Caki2 (cell line): ENCODE measurements at places on chromosomes 4 and X. TPM values are rescaled to one million over a fixed set of nuclear protein-coding genes. Genes with fewer than 3 reads are reported as not detected.
A peak's percentile ranks its signal among the peaks of the same experiment; 100 is the strongest.

The ADH1C gene
- total RNA-seq, result not detected in 2 replicates

The RAB9B gene
- total RNA-seq, result 2.7 TPM in 1 of 2 replicates, not detected in the other

The RHOXF1 gene
- not detected in 2 replicates for total RNA-seq

The KDR gene
- not detected in 2 replicates for total RNA-seq

The RNF175 gene
- total RNA-seq, result not detected in 2 replicates

The MSX1 gene
- 2.6 and 9.0 TPM in 2 replicates for total RNA-seq

DNA sequence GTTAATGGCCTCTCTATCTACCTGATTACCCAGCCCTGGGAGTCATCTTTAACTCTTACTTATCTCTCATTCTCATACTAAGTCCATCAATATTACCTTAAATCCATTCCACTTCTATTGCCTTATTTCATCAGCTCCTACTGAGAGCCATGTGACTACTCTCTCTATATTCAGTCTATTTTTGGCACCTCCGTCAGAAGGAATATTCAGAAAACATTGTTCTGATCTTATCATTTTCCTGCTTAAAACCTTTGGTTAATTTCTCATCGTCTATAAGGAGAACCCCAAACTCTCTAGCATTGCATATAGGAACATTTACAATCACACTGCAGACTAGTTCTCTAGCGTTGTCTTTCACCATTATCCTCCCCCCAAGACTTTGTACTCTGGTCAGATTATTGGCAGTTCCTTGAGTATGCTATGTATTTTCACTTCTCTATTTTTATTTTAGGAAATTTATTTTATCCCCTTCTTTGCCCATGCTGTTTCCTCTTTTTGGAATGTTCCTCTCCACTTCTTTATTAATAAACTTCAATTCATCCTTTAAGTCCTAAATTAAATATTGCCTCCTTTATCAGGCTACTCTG, 13.7 kb upstream of the AMMECR1 start:
- no peak for DNase-seq

- DNase-seq, result no peak
Measured at GRCh38 chr4:7052313-7052712, 9.1 kb downstream of the TADA2B start.

GRCh38 chr4:162586266-162586665, 422.5 kb upstream of the FSTL5 start:
- DNase-seq, result no peak

GRCh38 chr4:10123227-10124101, 6.9 kb upstream of the WDR1 start:
- DNase-seq, result no peak

DNA sequence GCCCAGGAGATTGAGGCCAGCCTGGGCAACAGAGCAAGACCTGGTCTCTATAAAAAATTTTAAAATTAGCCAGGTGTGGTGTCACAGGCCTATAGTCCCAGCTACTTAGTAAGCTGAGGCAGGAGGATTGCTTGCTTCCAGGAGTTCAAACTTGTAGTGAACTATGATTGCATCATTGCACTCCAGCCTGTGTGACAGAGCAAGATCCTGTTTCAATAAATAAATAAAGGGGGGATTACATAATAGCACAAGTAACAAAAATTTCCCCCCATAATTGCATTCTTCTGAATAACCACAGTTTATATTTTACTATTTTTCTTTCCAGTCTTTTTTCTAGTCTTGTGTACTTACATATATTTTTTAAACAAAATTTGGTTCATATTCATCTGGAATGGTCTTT, 135.6 kb downstream of the CHIC2 start:
- no peak for DNase-seq

GRCh38 chr4:182893047-182893446, 24.1 kb downstream of the DCTD start:
- no peak for DNase-seq

DNA sequence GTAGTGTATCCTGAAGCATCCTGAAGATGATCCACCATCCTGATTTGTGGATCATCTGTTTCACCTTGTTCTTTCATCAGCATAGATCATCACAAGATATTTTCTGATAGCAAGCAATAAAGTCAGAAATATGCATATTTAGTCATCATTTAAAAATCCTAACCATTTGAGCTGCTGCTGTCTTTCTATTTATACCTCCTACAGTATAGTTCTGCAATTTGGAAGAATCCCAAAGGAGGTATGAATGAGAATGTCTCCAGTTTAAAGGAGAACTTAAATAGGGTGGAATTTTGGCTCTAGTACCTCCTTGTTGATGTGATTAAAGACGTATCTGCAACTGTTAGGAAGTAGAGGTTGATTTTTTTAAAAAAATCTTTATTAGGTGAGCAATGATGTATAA, 7.6 kb downstream of the SLC25A14 start:
- DNase-seq, result no peak

DNA sequence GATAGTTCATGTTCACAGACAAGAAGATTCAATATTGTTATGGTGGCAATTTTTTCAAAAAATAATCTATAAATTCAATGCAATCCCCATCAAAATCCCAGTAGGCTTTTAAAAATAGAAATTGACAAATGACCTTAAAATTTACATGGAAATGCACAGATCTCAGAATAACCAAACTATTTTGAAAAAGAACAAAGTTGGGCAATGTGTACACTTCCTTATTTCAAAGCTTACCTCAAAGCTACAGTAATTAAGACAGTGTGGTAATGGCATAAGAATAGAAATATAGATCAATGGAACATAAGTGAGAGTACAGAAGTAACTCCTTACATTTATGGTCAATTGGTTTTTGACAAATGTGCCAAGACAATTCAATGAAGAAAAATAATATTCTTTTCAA, 39.0 kb downstream of the FRMD7 start:
- no peak for DNase-seq

DNA sequence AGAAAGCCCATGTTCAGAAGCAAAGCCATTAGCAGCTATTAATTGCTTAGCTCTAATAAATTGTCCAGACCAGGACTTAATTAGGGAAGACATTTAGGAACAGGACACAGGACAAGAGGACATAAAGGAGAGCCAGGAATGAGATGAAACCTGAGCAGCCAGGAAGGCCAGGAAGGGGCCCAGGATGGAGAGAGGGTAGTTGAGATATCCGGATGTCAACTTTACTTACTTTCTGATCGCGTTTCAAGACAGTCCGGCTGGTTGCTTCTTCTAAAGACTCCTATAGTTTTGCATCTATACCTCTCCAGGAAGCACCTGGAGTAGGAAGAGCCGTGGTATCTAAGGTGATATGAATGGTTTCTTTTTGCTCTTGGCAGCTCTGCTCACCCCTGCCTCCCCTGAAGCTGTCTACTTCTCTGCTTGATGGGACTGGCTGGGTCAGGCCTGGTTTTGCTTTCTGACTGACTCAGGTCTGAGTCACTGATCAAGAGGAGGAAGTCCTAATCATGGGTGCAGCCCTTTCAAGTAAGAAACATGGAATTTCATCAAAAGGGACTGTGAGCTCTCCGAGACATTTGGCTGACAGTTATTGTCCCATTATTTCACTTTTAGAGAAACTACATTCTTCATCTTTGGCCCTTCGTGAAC, 733.3 kb downstream of the RPA4 start:
- DNase-seq, result peak; percentile 29

- DNase-seq, result no peak
Measured at GRCh38 chrX:70960730-70961129, 29.8 kb upstream of the SLC7A3 start.

DNA sequence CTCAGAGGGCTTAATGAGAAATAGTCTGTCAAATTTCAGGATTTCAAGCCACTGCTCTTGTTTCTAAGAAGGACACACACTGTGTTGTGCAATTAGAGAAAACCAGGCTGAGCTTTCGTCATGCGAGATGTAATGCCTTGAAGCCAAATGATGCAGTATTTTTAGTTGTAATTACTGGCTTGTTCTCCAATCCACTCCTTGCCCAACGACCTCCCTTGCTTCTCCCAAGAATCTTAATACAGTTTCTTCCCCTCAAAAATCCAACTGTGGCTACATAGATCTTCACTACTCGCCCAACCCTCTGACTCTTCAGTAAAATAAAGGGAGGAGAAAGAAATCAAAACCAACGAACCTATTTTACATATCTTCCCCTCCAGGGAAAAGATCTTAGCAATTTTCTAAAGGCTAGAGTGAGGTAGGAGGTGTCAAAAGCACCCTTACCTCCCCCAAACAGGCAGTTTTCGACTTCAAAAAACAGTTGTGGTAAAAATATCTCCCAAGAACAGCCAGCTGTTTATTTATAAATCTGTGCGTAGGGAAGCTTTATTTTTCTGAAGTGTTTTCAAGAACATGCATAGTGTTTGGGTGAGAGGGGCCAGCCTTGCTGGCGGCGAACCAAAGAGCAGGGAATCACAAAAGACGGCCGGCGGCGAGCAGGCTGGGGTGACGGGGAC, 68.7 kb downstream of the MGST2 start:
- no peak for DNase-seq
